ENCODE measurements at places on chromosomes 2 and 18.
A peak's percentile ranks its signal among the peaks of the same experiment; 100 is the strongest.

- DNase-seq = no peak
These were observed 2.9 kb downstream of the MDH1 start for GRCh38 chr2:63591566-63592175.

DNA sequence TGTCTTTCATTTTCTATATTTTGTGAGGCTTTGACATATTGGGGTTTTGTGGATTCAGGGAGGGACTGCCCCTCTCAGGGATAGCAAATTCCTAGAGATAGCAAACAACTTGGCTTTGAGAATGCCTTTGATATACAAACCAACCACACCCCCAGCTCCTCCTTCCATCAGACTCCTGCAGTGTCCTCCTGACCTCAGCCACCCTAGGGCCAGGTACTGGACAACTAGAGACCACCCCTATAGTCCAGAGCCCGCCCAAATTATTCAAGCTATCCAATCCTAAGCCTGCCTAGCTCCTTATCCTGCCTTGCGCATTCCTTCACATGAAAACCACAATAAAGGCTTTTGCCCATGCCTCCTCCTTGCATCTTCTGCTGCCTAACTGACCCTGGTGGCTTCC, 22.9 kb upstream of the STAM2 start:
- no peak for DNase-seq

DNA sequence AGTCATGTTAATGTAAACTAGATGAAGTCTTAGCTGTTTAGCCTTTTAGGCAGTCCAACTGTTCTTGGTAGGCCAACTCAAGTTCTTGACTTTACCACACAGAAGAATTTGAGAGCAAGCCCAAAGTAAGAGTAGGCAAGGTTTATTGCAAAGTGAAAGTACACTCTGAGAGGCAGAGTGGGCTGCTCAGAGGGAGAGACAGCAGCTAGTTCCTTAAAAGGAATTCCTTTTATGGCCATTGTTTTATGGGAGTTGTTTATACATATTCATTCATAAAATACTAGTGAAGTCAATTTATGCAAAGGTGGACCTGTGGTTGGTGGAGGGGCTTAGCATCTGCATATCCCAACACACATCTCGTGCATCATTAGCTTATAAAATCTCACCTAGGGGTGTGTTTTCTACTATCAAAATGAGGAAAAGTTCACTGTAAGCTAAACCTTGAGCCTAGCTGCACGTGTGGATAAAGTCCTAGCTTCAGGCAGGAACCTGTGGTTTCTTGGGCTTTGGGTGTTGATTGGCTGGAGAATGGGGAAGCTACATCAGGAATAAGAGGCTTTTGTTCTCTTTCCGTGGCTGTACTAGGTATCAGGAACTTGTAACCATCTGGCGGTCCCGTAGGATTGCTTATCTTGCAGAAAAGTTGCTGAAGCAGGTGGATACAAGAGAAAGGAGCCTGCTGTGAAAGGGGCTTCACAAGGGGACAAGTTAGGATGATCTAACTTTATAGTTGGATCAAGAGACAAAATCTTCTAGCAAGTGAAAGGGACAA, 110.4 kb upstream of the GULP1 start:
- no peak for DNase-seq

GRCh38 chr18:32754508-32755263, 18.1 kb downstream of the KLHL14 start:
- no peak for DNase-seq

GRCh38 chr2:220478305-220479058, 851.1 kb downstream of the SLC4A3 start:
- no peak for DNase-seq

- no peak for DNase-seq
These were observed 79.0 kb downstream of the STPG4 start for GRCh38 chr2:47076126-47076506.

GRCh38 chr2:241871538-241872312, 2.2 kb downstream of the RTP5 start:
- no peak for DNase-seq

- peak; percentile 69 for DNase-seq
These were observed 201.4 kb downstream of the SOCS6 start for GRCh38 chr18:70489986-70490933.

- no peak for DNase-seq
These were observed 148.5 kb downstream of the FMNL2 start for GRCh38 chr2:152483276-152484063.

DNA sequence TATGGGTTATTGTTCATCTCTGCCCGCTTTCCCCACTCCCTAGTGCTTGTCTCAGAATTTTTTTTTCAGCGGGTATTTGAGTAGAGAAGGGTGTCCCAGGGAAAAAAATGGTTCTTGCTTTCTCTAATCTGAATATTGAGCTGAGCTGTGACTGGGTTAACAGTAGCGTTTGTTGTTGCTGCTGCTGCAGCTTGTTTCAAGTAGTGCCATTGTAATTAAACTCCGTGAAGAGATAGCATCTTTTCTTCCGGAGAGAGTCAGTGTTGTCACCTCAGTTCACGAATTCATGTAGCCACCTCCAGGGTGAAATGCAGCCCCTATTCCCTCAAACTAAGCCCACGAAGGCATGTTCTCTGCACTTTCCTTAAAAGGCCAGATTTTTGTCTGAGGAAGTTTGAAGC, 1.5 kb upstream of the AAK1 start:
- no peak for DNase-seq

- no peak for DNase-seq
These were observed 80.3 kb downstream of the VAPA start for GRCh38 chr18:9994026-9994570.

DNA sequence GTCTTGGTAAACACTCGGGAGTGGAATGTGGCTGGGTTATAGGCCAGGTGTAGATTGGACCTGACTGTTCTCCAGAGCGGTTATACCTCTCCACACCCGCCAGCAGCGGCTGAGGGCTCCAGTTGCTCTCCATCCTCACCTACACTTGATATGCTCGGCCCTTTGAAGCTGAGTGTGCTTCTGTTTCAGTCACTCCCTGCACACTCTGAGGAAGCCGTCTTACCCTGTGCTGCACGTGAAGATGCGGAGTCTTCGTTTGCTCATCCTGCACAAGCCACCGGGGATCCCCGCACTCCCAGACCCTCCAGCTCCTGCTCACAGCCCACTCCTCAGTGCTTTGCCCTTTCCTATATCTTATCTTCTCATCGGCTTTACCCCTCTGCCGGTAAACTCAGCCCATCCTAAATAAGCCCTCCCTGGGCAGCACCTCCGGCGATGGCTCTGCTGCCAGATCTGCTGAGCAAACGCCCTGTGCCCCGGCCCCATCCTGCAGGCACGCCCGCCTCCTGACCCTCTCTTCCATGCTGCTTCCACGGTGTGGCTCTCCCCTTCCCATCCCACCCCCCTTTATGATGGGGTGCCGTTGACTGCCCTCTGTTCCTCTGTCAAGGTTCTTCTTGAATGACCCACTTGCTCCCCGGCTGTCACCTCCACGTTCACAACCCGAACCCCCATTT, 47.3 kb upstream of the ODC1 start:
- no peak for DNase-seq

- DNase-seq = peak; percentile 97
These were observed 7.7 kb upstream of the YWHAQ start for GRCh38 chr2:9638532-9638931.

DNA sequence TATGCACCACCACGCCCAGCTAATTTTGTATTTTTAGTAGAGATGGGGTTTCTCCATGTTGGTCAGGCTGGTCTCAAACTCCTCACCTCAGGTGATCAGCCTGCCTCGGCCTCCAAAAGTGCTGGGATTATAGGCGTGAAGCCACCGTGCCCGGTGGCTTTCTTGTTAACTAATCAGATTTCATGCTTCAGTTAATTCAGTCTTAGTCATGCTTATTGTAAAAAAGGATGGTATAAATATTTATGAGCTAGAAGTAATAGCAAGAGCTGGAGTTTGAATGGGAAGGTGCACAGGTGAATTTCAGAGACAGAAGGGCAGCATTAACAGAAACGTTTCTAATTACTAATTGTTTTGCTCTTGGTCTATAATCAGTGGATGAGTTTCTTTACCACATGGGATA, 10.3 kb downstream of the GEMIN6 start:
- DNase-seq = no peak

GRCh38 chr2:236637686-236638569, 68.3 kb downstream of the ACKR3 start:
- peak; percentile 53 for DNase-seq

DNA sequence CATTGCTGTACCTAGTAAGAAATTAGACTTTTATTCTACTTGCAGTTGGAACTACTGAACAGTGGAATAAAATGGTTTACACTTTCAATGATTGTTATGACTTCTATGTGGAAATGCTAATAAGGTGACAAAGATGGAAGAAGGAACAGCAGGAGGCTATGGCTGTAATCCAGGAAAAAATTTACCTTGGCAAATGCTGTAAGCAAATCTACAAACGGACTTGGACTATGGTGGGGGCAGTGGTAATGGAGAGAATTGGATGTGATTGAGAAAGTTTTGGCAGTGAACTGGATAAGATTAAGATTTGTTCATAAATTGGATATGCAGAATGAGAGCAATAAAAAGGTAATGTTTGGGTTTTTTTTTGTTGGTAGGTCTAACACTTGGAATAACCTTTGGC, 111.0 kb upstream of the ERBB4 start:
- DNase-seq = no peak

- DNase-seq = no peak
These were observed 483.0 kb upstream of the ID2 start for GRCh38 chr2:8198766-8199382.

- no peak for DNase-seq
These were observed 47.3 kb downstream of the CFAP221 start for GRCh38 chr2:119591523-119591922.

GRCh38 chr2:193199322-193199721, 1004.6 kb upstream of the TMEFF2 start:
- no peak for DNase-seq

DNA sequence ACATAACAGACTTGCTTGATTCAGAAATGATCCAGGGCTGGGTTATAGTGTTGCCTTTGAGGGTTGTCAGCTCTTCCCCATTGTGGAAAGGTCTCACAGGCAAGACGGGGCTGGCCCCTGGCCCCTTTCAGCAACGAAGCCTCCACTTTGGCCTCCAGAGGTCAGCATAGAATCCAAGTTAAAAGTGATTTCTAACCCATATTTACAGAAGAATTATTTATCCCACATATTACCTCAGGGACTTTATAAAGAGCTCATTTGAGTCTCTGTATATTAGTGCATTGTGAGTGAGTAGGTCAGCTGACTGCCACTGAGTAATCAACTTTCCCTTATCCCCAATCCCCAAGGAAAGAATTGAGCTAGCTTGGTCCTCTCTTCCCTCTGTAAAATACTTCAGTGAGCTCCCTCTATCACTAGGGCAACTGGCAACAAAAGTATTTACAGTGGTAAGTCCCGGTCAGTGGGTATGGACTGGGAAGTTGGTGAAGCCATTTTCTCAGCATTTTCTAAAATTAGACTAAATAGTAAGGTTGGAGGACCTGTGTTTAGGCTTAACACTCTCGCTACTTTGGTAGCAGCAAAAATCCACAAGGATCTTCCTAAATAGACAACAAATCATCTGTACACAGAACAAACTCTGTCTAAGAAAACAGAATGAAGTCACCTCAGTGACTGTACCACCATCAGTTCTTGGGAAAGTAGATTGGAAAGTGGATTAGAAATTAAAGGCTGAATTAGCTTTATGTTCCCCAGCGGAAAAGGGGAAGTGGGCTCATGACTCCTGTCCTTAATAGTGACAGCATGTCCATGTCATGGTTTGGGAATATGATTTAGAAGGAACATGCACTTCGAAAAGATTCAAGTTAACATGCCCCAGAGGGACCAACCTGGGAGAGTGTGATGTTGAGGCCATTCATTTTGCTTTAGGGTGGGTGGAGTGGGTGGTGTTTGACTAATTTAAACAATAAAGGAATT, 171.0 kb upstream of the SIX3 start:
- no peak for DNase-seq

DNA sequence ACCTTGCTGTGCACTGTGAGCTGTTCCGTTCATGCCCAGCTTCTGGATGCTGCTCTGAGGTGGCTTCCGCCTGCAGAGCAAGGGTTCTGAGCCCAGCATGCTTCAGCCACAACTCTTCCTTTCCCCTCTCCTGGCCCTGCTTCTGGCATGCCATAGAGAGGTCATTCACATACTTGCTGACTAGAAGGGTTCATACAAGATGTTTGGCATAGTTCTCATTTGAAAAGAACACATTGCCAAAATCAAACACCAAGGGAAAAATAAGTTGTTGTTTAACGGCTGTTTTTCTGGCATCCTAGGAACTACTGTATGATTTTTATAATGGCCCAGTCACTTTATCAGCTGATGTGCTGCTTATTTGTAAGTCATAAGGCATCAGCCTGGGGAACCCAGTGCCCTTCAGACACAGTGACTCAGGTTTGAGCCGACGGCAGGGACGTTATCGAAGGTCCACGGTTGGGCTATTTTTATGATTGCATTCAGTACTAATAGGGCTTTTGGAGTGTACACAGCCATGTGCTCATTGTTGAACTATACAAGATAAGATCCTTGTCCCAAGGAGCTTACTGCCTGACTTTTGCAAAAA, 53.9 kb upstream of the CTAGE1 start:
- DNase-seq = peak; percentile 70

- DNase-seq = no peak
These were observed 6.5 kb downstream of the MOGAT1 start for GRCh38 chr2:222677981-222678380.

DNA sequence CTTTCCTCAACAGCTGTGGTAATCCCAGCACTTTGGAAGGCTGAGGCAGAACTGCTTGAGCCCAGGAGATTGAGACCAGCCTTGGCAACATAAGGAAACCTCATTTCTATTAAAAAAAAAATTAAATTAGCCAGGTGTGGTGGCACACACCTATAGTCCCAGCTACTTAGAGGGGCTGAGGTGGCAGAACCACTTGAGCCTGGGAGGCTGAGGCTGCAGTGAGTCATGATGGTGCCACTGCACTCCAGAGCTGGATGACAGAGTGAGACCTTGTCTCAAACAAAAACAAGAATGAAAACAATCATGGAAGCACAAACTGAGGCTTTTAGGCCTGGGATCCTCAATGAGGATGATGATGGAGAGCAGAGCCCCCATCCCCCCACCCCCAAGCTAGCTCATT, 19.8 kb downstream of the GAREM1 start:
- no peak for DNase-seq

DNA sequence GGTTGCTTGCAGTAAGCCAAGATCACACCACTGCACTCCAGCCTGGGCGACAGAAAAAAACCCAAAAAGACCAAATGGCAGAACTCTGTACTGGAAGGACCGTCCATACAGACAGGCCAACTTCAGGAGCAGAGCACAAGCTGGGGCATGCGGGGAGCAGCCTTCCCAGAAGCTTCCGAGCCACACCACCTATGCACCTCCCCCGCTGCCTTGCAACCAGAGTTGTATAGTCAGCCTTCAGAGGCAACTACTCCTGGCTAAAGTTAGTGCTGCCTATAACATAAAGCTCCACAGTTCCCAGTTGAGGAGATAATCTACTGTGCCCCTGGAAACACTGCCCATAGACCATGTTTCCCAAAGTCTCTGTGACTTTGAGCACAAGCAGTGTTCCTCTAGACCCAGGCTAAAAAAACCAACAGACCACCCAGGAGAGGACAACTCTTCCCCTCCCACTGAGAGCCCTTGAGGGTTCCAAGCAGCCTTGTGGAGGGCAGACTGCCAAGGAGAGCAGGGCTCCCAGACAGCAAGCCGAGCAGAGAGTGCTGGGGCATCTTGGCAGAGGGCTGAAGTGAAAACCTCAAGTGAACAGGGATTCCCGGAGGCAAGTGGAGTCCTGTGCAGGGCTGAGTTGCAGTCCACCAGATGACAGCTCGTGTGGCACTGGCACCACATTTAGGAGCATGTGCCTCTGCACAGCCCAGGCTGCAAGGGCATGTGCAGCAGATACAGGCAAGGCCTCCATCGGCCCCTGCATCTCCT, 6.8 kb downstream of the SFT2D3 start:
- no peak for DNase-seq

GRCh38 chr18:9038277-9038871, 64.1 kb upstream of the NDUFV2 start:
- DNase-seq = no peak

GRCh38 chr2:240823449-240824336, 3.7 kb upstream of the KIF1A start:
- peak; percentile 9 for DNase-seq

Data from AG20443 (cell line).